ENCODE measurements at places on chromosomes 16 and 17. TPM values are rescaled to one million over a fixed set of nuclear protein-coding genes. Genes with fewer than 3 reads are reported as not detected.

Gene MYH10
- 44.1 TPM for polyA plus RNA-seq

DNA sequence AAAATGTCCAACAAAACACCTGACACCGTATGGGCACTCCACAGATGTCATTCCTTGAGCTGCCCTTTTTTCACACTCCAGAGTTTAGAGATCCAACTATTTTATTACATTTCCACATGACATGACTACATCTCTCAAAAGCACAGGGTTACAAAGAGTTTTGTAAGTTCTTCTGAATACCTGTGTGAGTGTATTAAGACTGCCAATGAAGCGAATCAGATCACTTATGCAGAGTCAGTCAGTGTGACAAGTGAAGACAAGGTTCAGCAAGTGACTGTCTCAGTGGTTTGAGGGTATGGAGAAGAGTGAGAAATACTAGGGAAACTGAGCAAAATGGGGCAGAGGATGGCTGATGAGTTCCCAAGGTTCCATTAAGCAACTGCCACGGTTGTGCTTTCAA, 8.4 kb downstream of the SDR42E1 start:
- peaks cover 2% of the 10 kb centered on the region for H3K4me1 ChIP-seq
- H3K4me3 ChIP-seq = no peak overlapping the region
- H3K27ac ChIP-seq = no peak overlapping the region
- H3K36me3 ChIP-seq = no peaks in the 10 kb centered on the region

Gene TBC1D28
- not detected for polyA plus RNA-seq

- DNase-seq = no peak
- no peaks in the 10 kb centered on the region for H3K36me3 ChIP-seq
- H3K27me3 ChIP-seq = peaks cover 42% of the 10 kb centered on the region
- no peak overlapping the region for H3K27ac ChIP-seq
- H3K4me1 ChIP-seq = peaks cover 74% of the 10 kb centered on the region
These were observed 1.0 kb upstream of the NLRC5 start for GRCh38 chr16:56988161-56988947.

DNA sequence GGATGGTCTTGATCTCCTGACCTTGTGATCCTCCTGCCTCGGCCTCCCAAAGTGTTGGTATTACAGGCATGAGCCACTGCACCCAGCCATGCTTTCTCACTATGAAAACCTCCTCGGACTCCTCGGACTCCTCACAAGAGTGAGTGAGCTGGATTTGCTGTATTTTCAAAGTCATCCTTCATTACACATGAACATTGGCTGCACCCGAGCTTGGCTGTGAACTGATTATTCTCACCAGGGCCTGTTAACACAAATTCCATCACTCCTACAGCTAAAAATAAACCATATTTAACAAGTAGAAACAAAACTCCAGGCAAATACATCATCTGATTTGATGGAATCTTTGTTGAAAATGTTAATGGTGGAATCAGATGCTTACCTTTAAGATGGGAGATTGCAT, 50.3 kb downstream of the PITPNC1 start:
- no peak overlapping the region for H3K4me3 ChIP-seq
- H3K4me1 ChIP-seq = peaks cover 10% of the 10 kb centered on the region
- H3K36me3 ChIP-seq = no peaks in the 10 kb centered on the region
- H3K27me3 ChIP-seq = no peaks in the 10 kb centered on the region
- DNase-seq = no peak

GRCh38 chr16:14394834-14395233, 235.2 kb downstream of the PARN start:
- no peak overlapping the region for H3K27ac ChIP-seq
- H3K27me3 ChIP-seq = no peaks in the 10 kb centered on the region
- no peaks in the 10 kb centered on the region for H3K36me3 ChIP-seq
- no peak overlapping the region for H3K4me3 ChIP-seq
- peaks cover 84% of the 10 kb centered on the region for H3K4me1 ChIP-seq
- DNase-seq = no peak

DNA sequence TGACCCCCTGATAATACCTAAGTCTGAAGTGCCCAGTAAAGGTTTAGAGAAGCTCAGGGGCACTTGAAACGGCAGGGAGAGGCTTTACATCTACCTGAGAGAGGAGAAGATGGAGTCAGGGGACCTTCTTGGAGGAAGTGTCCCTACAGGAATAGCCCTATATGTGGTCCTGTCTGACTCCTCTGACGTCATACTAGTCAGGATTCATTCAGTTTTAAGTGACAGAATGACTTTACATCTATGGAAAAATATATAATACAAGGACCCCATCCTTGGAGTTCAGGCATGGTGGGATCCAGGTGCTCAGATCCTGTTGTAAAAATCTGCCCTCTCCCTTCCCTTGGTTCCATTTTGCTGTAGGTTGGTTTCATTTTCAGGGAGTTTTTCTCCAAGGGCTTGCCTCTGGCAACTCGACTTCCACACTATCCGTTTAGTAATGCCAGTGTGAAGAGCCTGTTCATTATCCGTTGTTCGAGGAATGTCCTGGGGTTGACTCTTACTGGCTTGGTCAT, 205.6 kb downstream of the IRF8 start:
- no peak overlapping the region for H3K27ac ChIP-seq
- no peaks in the 10 kb centered on the region for H3K27me3 ChIP-seq
- DNase-seq = no peak
- H3K4me3 ChIP-seq = no peak overlapping the region
- peaks cover 23% of the 10 kb centered on the region for H3K4me1 ChIP-seq

GRCh38 chr17:42879596-42879985, 21.0 kb upstream of the G6PC1 start:
- H3K36me3 ChIP-seq = no peaks in the 10 kb centered on the region
- H3K27me3 ChIP-seq = no peaks in the 10 kb centered on the region
- no peak for DNase-seq
- no peak overlapping the region for H3K4me3 ChIP-seq

GRCh38 chr17:63463771-63464170, 13.1 kb upstream of the ACE start:
- no peak overlapping the region for H3K27ac ChIP-seq
- H3K36me3 ChIP-seq = no peaks in the 10 kb centered on the region
- H3K4me3 ChIP-seq = no peak overlapping the region

GRCh38 chr17:1147664-1148063, 32.1 kb downstream of the ABR start:
- H3K4me1 ChIP-seq = no peaks in the 10 kb centered on the region
- peak; percentile 63 for DNase-seq
- H3K36me3 ChIP-seq = no peaks in the 10 kb centered on the region
- peaks cover 63% of the 10 kb centered on the region for H3K27me3 ChIP-seq
- no peak overlapping the region for H3K27ac ChIP-seq
- no peak overlapping the region for H3K4me3 ChIP-seq

DNA sequence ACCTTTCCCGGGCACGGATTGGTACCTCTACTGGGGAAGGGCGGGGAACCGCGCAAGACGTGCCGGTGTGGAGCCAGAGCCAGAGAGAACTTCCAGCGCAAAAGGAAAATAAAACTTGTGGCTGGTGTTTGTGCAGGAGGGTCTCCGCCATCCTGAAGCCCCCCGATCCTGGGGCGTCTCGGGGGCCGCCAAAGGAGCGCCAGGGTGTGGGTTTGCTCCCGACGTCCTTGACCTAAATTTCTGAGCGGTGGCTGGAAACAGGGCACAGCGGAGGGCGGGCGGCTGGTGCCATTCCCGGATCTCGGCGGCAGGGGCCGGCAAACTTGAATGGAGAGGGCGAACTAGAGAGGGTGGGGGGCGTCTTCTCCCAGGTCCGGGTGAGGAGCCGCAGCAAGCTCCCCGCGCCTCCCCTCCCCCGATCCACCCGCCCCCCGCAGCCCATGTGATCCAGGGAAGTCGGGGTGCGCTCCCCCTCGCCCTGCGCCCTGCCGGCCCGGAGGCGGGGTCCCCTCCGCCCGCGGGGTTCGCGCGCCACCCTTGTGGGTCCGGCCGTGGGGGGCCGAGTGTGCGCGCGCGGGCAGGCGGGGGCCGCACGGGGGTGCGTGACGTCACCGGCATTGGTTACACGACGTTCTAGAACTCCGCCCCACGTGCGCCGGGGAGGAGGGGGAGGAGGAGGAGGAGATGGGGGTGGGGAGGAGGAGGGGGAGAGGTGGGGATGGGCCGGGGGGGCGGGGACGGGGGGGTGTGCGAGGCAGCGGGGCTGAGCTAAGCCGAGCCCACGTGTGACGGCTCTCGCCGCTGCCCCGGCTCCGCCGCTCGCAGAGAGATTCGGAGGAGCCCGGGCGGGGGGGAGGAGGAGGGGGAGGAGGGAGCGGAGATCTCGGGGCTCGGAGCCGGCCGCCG, at the start of gene MSI2:
Gene MSI2, plus strand, starts transcription at position 748 of the 906 bp plus-strand sequence. CDS start 220 bp downstream, outside the sequence.
- H3K27me3 ChIP-seq = no peaks in the 10 kb centered on the region
- H3K4me1 ChIP-seq = peaks cover 54% of the 10 kb centered on the region
- H3K36me3 ChIP-seq = peaks cover 14% of the 10 kb centered on the region
- H3K4me3 ChIP-seq = peak within 1 kb of the TSS; percentile 75
- peak; percentile 76 for DNase-seq

DNA sequence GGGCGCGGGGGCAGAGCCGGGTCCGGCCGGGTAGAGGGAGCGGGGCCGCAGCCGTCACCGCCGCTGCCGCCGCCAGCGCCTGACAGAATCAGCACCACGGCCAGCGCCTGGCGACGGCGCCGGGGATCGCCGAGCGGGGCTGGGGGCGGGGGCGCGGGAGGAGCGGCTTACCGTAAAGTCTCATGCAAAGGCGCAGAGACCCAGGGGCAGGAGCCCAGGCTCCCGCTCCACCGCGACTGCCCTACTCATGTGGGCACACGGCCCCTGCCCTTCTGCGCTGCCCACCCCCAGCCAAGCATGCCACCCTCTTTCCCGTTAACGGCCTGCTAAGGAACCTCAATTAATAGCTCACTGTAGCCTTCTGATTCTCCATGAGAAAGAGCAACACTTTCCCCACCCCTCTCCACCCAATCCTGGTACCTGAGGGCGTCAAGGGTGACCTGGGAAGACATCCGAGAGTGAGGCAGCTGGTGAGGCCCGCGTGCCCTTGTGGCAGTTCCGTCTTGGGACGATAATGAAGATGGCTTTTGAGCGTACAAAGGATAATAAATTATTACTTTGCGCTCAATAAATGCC, at the start of gene SEZ6:
Gene SEZ6, minus strand, starts transcription at position 98 of the 576 bp plus-strand sequence. CDS start 164 bp downstream, outside the sequence.
- H3K36me3 ChIP-seq = no peaks in the 10 kb centered on the region
- H3K27ac ChIP-seq = no peak within 1 kb of the TSS
- peaks cover 40% of the 10 kb centered on the region for H3K4me1 ChIP-seq
- H3K4me3 ChIP-seq = no peak within 1 kb of the TSS
- DNase-seq = peak; percentile 44
- H3K27me3 ChIP-seq = peaks cover 44% of the 10 kb centered on the region

DNA sequence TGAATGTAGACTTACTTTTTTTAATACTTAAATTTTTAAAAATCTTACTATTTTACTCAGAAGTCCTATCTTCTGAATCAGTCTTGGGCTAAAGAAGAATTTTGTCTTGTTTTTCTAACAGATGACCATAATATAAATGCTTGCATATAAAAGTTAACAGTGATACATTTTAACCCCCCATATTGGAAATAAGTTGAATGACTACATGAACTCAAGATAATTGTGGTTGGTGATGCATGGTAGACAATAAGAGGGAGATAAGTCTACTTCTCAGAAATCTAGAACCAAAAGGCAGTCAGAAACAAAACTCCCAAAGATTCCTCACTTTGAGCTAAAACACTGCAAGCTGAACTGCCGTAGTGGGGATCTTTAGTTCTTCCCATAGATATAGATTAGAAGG, 868.4 kb upstream of the SOX9 start:
- DNase-seq = no peak
- no peaks in the 10 kb centered on the region for H3K27me3 ChIP-seq
- H3K4me3 ChIP-seq = no peak overlapping the region
- H3K27ac ChIP-seq = no peak overlapping the region
- no peaks in the 10 kb centered on the region for H3K36me3 ChIP-seq
- H3K4me1 ChIP-seq = no peaks in the 10 kb centered on the region

GRCh38 chr17:21523497-21524210, 147.5 kb downstream of the KCNJ12 start:
- no peak overlapping the region for H3K27ac ChIP-seq
- H3K4me1 ChIP-seq = no peaks in the 10 kb centered on the region
- peaks cover 1% of the 10 kb centered on the region for H3K27me3 ChIP-seq
- no peaks in the 10 kb centered on the region for H3K36me3 ChIP-seq
- H3K4me3 ChIP-seq = no peak overlapping the region

GRCh38 chr16:11576427-11577289, 10.1 kb downstream of the LITAF start:
- H3K36me3 ChIP-seq = no peaks in the 10 kb centered on the region
- no peak overlapping the region for H3K4me3 ChIP-seq
- H3K4me1 ChIP-seq = peaks cover 90% of the 10 kb centered on the region
- no peaks in the 10 kb centered on the region for H3K27me3 ChIP-seq
- DNase-seq = peak; percentile 97

DNA sequence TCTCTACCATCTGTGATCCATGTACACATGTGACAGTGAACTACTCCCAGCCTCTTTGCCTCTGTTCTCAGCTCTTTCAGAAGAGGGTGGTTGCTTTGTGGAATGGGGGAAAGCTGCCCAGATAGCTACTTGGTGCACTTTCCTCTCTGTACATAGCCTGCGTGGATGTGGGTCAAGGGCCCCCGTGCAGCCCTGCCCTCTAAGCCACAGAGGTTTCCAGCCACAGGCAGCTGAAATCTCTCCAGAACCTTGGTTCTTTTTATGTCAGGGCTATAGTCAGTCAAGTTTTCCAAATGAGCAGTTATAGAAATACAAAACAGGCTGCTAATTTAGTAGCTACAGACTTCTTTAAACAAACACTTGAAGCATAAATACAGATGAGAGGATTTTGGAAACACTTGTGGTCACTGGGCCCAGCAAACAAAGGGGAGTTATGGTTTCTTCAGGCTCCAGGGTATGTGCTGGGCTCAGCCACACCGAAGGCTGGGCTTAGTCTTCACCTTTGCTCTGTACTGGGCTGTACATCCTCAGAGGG, 199.7 kb upstream of the ASIC2 start:
- no peak overlapping the region for H3K4me3 ChIP-seq
- no peaks in the 10 kb centered on the region for H3K27me3 ChIP-seq
- no peak overlapping the region for H3K27ac ChIP-seq
- H3K4me1 ChIP-seq = no peaks in the 10 kb centered on the region

Gene AANAT
- 0.03 TPM for polyA plus RNA-seq

GRCh38 chr17:68205808-68206720, 41.8 kb upstream of the AMZ2 start:
- DNase-seq = no peak
- H3K27me3 ChIP-seq = no peaks in the 10 kb centered on the region
- H3K36me3 ChIP-seq = peaks cover 3% of the 10 kb centered on the region
- peak overlapping the region; percentile 44 for H3K27ac ChIP-seq
- H3K4me1 ChIP-seq = peaks cover 27% of the 10 kb centered on the region

GRCh38 chr17:8938933-8939332, 26.6 kb downstream of the PIK3R5 start:
- H3K27me3 ChIP-seq = peaks cover 19% of the 10 kb centered on the region
- no peak overlapping the region for H3K27ac ChIP-seq
- H3K36me3 ChIP-seq = no peaks in the 10 kb centered on the region

DNA sequence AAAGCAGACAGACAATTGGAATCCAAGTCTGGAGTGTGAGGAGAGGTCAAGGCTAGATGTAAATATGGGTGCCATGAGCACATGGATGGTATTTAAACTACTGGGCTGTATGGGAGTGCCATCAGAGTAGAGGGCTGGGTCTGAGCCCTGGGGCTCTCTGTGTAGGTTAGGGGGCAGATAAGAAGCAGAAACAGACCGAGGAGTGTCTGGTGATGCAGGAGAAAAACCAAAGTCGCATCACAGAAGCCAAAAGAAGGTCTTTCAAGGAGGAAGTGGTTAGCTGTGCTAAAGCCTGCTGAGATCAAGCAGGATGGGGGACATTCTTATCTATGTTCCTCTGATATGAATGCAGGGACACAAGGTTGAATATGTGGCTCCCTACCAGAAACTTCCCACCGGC, 1.9 kb downstream of the TSEN54 start:
- H3K27ac ChIP-seq = no peak overlapping the region
- H3K27me3 ChIP-seq = no peaks in the 10 kb centered on the region
- H3K4me3 ChIP-seq = no peak overlapping the region
- H3K36me3 ChIP-seq = peaks cover 24% of the 10 kb centered on the region
- H3K4me1 ChIP-seq = peaks cover 28% of the 10 kb centered on the region

Gene NUPR1
- 20.7 TPM for polyA plus RNA-seq

GRCh38 chr17:29115961-29116803, 64.0 kb downstream of the MYO18A start:
- no peak overlapping the region for H3K27ac ChIP-seq
- no peak overlapping the region for H3K4me3 ChIP-seq
- no peaks in the 10 kb centered on the region for H3K27me3 ChIP-seq
- peaks cover 70% of the 10 kb centered on the region for H3K36me3 ChIP-seq
- H3K4me1 ChIP-seq = no peaks in the 10 kb centered on the region
- DNase-seq = peak; percentile 36

All from HepG2 (cell line).